AG09309 (cell line): ENCODE measurements at places on chromosomes 1 and 21.

GRCh38 chr1:86965012-86965826, 50.8 kb downstream of the HS2ST1 start:
- DNase-seq, result no peak

GRCh38 chr1:162035241-162035640, 11.6 kb upstream of the OLFML2B start:
- no peak for DNase-seq

DNA sequence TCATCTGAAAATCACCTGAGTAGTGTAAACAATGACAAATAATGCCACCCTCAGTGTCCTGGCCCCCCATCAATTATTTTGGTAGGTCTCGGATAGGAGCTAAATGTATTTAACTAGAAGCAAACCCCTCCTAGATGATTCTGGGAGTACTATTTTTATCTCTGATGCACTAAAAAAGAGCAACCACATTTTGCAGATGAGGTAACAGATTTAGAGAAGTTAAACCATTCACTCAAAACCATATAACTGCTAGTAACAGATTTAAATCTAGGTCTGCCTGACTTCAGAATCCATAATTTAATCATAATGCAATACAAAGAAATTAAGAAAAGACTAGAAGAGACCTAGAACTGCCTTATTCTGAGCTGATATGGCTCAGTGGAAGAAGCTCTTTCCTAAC, 17.3 kb upstream of the PTCH2 start:
- DNase-seq, result no peak

DNA sequence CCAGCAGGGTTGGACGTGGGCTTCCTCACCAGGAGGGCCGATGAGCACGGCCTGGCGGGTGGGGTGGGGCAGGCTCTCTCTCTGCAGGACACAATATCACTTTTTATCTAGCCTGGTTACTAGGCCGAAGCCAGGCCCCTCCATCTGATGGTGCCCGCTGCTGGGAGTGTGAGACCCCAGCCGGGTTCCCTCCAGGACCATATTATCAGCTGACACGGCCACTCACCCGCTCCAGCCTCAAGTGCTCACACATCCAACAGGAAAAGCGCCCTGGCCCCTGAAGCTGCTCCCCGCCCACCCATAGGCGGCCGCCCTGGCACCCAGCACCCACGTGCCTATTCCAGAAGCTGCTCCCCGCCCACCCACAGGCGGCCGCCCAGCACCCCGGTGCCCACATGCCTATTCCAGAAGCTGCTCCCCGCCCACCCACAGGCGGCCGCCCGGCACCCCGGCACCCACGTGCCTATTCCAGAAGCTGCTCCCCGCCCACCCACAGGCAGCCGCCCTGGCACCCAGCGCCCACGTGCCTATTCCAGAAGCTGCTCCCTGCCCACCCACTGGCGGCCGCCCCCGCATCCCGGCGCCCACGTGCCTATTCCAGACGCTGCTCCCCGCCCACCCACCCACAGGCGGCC, 5.0 kb downstream of the SLC19A1 start:
- DNase-seq, result no peak

- no peak for DNase-seq
Observed at GRCh38 chr1:1068517-1069055, 5.5 kb downstream of the RNF223 start.

DNA sequence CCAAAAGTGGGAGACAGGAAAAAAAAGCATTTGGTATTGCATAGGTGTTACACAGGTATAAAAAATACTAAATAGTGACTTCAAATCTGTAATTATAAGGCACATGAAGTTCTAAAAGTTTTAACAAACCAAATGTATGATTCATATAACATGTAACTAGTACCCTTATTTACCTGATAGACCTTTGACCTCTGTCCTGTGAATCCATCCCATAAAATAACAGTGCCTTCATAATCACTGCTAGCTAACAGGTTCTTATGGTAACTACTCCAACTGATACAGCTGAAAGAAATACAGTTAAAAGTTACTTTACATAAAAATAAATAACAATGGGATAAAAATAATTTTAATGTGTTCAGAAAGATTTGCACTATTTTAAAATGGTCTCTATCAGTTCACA, 163.5 kb downstream of the COP1 start:
- DNase-seq, result no peak

DNA sequence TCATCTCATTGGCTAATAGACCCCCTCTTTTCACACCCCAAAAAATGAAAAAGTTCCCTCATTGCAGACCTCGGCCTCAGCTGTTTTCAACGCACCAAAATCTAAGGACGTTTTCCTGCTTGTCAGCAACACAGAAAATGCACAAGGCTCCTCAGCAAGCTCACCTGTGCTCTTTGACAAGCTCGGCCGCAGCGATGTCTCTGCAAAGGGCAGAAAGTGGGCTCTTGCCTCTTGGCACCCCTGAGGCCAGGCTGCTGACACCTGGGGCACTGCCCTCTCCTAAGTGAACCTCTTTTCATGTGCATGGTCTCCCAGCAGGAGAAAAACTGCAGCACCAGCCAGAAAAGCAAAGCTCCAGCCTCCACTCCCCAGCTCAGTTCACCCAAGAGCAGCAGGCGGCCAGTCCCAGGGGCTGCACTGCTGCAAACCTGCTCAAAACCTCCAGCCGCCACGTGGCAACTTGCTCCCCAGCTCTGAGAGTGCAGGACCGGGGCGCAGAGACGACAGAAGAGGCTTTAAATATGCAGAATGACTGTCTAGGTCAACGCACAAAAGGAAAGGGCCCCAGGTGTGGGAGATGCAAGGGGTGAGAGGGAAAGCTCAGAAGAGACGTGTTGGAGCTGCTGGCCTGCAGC, 101.7 kb downstream of the PDE9A start:
- DNase-seq, result no peak
